ENCODE measurements at places on chromosomes 7 and 10.

DNA sequence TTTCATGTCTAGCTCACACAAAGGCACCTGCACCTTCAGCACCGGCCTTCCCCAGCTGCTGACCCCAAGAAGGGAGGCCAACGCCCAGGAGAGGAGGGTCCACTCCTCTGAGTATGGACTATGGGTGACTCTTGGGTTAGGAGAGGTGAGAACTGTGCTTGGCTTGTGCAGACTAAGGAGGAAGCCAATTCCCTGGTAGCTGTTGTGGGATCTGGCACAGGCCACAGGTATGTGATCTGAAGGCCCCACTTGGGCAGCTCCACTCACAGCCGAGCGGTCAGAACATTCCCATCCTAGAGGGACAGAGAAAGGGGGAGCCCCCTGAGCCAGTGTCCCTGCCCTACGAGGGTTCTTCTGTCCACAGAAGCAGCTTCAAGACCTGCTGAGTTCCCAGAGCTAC, 52.8 kb upstream of the FIGNL1 start:
- DNase-seq: no peak

DNA sequence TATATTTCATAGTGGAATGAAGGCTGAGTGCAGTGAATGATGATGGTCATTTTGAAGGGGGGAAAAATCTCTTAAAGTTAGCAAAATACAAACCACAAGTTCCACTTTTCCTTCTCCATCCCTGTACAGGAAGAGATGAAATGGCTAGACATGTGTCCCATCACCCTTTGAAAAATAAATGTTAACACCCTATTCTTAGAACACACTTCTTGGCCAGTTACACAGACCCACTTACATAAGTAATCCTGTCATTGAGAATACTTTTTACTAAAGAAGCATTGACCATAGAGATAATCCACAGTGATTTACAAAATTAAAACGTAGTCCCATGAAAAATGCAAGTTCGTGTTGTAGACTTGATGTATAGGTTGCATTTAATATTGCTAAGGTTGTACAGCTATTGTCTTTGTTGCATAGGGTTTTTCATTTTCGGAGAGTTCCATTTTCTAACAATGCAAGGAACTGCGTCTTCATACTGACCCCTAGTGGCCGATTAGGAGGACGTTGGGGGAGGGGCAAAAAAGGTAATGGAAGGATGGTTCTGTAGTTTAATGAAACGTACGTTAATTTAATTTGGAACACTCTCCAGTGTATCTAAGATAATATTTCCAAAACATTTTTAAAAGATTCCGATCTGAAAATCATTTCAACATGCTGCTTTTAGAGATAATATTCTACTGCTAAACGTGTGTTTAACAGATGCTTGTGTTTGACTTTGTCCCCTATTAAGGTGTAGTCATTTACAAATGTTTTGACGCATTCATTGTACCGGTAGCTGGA, 60.9 kb downstream of the ARMC3 start:
- DNase-seq: peak; percentile 27

- DNase-seq: no peak
Observed at GRCh38 chr10:25142116-25142864, 32.5 kb upstream of the GPR158 start.

DNA sequence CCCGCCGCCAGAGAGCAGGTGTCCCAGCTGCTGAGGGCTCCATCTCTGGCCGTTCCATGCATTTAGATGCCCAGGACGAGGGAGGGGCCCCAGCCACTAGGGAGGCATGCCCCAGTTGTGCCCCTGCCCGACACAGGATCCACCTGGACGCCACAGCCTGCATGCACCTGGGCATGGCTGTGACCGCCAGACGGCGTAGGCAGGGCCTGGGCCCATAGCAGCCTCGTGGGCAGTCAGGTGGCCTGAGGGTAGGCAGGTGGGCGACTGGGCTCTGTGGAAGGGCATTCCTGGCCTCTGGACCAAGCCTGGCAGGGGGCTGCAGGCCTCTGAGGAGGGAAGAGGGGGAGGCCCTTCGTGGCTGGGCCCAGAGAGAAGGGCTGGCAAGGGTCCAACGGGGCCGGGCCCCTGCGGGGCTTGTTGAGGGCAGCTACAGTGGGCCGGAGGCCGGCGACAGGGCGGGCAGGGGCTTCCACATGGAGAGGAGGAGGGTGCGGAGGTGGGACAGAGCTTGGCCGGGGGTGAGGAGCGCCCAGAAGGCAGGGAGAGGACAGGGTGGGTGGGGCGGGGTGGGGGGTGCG, 76.0 kb upstream of the NKX6-2 start:
- DNase-seq: no peak

DNA sequence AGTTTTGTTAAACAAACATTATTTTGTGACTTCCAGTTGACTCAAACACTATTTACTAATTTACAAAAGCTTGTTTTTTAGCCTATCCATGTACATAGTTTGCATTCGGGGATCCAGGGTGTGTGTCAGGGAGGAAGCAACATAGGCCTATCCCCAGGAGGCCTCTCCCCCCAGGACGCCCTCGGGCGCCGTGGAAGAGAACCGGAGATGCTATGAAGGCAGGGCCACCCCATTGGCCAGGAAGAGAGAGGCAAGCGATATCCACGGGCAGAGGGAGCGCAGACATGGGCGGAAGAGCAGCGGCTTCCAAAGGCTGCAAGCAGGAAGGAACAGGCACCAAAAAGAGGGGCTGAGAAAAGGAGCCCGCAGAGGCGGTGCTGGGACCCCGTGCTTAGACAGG, 38.3 kb upstream of the EGFR start:
- DNase-seq: no peak

DNA sequence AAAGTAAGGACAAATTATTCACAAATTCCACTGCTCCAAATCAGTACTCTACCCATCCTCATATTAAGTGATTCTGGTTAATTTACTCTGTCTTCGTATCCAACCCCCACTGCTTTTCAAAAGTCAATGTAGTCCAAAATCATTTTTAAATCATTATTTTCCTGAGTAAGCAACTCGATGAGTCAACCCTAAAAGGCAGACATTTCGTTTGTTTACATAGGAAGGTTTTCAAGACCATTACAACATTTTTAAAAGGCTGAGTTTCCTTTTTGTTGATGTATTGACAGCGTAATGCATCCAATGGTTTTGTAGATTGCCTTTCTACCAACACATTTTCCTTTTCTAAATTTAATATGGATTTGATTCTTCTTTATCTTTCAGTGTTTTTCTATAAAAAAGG, 523.0 kb upstream of the ANKRD30A start:
- DNase-seq: no peak

- DNase-seq: no peak
Observed at GRCh38 chr10:132921818-132922807, 20.3 kb downstream of the CFAP46 start.

DNA sequence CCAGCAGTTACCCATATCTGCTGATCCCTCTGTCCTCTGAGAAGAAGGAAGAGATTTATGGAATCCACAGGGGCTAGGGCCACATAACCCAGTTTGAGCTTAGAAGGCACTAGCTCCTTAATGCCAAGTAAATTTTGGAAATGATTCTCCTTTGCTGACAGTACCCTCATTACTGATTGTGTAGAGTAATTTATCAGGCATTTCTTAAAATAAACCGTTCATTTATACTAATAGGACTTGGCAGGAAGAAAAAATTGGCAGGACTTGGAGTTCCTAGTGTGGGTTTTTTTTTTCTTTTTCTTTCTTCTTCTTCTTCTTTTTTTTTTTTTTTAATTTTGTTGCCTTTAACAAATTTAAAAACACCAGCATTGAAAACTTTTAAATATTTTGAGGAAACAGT, 645.7 kb downstream of the SUGCT start:
- DNase-seq: no peak

- DNase-seq: no peak
Observed at GRCh38 chr10:6756716-6757115, 176.6 kb upstream of the PRKCQ start.

DNA sequence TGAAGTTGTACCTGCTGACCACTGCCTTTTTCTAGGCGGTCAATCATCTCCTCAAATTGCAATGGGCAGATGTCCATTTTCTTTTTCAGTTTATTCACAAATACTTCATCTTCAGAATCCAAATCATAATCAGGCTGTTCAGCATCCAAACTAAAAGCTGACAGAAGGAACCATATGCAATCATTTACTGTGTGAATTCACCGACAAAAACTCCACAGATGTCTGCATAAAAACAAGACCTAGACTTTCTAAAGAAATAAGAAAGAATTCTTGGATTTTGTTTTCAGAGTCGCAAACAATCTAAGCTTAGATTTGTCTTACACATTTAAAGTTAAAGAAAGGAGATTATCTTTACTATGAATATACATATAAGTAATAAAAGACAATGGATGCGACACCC, 53.4 kb downstream of the EPC1 start:
- DNase-seq: no peak

- DNase-seq: no peak
Observed at GRCh38 chr10:7834262-7834661, 16.0 kb downstream of the TAF3 start.

GRCh38 chr7:100720279-100720670, at the start of gene EPO:
Gene EPO, plus strand, starts transcription at chr7:100720468. Its CDS starts 513 bp downstream, at chr7:100720981.
- no peak for DNase-seq

GRCh38 chr7:105978035-105978434, 15.0 kb downstream of the CDHR3 start:
- DNase-seq: no peak

DNA sequence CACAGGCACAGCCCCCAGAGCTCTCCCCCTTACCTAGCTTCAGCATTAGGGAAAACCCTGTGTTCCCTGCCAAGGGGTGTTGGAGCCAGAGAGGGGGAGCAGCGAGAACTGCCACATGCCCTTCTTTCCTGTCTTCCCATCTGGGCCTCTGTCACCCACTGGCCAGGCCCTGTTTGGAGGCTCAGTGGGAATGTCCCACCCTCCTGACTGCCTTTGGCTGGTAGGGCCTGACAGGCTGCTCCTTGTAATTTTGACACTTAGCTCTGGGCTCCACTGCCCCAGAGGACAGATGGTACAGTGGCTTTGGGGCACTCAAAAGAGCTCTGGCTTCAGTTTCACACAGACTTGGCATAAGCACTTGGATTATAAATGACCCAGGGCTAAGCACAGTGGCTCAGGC, 50.6 kb downstream of the GRID2IP start:
- no peak for DNase-seq

Measured in fibroblast of skin of left biceps (primary cell).